ENCODE measurements at places on chromosomes 11 and 22.
A peak's percentile ranks its signal among the peaks of the same experiment; 100 is the strongest.

DNA sequence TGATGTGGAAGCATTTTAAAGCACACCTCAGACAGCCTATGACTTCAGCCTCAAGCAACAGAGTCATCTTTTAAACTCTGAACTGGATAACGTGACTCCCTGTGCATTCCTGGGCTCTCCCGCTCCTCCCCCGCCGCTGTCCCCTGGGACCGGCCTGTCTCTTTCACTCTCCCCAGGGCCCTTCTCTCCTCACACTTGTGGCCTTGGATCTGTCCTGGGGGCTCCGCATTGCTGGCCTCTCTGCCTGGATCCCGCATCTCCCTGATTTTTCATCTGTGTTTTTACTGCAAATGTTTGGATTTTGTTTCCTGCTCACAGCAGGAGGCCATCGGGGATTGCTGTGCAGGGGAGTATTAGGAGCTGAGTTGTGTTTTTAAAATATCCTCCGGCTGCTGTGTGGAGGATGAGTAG is 15.4 kb downstream of the C11orf24 start:
- DNase-seq = no peak

DNA sequence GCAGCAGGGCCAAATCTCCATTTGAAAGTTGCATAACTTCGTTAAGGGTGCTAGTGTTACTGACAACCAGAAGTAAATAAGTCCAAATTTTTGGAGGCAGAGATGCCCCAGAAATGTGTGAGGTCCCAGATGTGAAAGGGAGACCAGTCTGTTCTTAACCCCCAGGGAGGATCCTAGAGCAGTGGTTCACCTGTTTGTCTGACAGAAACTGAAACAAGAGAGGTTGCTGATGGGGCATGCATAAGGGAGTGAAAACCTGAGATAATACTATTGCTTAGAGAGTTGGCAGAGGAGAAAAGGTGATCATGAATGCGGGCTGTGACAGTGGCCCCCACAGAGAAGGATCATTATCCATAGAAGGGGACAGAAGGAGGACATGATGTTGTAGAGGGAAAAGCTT is 3.8 kb downstream of the CBLIF start:
- DNase-seq = no peak

DNA sequence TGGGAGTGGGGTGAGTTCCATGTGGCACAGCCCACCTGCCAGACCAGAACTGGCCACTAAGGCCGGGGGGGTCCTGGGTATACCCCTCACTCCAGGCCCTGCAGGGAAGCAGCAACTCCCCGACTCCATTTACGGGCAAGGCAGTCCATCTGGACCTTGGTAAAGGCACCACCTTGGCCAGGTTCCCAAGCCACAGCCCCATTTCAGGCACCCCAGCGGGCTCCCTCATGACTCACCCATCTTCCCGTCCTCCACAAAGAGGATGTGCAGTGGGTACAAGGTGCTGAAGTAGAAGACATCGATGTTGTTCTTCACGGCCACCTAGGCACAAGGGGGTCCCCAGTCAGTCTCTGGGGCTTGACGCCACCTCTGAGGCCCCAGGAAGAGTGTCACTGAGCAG is 15.7 kb upstream of the RASL10A start:
- DNase-seq = no peak

DNA sequence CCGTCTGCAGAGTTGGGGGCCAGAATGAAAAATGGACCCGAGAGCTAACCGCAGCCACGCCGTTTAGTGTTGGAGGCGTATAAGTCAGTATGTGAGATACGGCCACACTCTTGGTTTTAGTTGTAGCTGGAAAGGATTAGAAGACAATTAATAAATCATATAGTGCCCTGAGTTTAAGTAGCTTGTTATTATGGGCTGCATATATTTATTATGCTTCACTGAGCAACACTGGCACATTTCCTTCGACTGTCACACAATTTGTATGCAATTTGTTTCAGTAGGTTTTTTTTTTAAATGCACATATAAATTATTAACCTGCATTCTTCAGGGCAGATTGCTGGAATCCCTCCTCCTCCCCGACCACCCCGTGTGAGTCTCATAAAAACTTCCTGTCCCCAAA is 56.9 kb downstream of the PKNOX2 start:
- no peak for DNase-seq

- DNase-seq = no peak
Observed at GRCh38 chr11:76322540-76322939, 58.4 kb downstream of the THAP12 start.

- no peak for DNase-seq
Observed at GRCh38 chr11:92595052-92595451, 370.4 kb downstream of the FAT3 start.

- no peak for DNase-seq
Observed at GRCh38 chr11:34916843-34917770, 689 bp downstream of the PDHX start.

DNA sequence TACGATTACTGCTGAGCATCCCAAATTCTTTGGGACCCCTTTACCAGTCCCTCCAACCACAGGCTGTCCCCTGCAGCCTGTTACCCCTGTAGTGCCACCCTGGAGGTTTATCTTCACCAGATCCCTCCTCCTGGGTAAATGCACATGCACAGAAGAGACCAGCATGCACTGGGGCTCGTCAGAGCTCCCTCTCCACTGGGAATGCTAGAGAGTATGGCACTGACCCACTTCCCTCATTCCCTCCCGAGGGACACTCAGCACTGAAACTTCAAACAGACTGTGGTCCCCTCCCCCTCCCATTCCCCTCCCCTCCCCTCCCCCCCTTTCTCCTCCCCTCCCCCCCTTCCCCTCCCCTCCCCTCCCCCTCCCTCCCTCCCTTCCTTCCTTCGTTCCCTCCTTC is 49.1 kb downstream of the C11orf91 start:
- DNase-seq = no peak

DNA sequence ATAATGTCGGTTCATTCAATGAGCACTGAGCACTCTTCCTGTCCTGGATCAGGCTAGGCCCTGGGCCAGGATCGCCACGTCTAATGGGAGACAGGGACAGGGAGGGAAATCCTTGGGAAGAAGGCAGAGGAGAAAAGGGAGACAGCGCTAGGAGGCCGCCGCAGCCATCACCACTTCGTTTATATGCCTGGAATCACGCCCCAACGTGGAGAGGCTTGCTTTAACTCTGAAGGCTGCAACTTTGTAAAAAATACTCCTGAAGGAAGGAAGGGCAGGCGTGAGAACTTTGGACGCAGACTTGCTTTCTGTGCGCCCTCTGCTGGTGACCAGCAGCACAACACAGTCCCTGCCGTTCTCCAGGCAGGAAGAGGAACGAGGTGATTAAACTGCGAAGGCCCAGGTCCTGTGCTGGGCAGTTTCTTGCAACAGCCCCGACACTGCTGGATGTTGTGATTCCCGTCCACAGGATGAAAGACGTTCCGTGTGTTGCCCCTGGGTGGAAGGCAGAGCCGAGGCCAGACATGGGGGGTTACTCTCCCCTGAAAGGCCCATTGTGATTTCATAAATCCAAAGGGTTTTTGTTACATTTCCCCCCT is 22.1 kb downstream of the RIBC2 start:
- DNase-seq = peak; percentile 96

DNA sequence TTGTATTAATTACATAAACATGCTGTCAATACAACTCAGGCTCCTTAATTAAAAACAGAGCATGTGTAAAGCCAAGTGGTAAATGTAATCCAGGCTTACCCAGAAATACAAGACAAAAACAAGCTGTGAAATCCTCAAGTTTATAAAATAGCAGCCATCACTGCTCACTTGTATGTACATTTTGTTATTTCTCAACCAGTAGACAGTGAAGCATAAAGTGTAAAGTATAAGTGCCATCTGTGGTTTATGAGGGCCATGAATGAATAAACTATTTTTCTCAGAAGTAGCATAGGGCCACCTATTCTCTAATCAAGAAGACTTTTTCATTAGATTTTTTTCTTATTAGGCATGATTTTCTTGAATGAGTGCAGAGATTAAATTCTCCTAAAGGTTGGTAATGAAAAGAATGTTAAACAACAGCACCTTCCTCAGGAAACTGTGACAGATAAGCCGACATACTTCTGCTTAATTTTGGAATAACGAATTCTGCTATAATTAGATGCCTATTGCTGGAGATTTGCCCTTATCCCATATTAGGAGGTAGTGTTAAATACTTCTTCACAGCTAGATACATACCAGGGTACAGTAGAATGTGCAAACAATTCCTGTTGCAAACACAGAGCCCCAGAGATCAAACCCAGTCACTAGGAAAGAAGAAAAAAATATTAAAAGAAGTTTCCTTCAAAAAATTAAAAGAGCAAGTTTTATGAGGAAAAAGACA is 13.0 kb downstream of the SLC5A12 start:
- no peak for DNase-seq

DNA sequence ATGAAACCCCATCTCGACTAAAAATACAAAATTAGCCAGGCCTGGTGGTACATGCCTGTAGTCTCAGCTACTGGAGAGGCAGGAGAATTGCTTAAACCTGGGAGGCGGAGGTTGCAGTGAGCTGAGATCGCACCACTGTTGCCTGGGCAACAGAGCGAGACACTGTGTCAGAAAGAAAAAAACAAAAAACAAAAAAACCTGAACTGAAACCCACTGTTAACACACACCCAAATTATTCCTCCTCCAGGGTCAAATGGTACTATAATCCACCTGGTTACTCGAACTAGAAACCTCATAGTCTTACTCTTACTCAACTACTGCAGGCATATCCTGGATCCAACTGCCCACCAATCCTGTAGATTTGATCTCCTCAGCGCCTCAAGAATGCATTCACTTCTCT is 35.5 kb downstream of the USP28 start:
- DNase-seq = no peak

GRCh38 chr22:44045145-44045544 is 21.0 kb downstream of the PARVB start:
- no peak for DNase-seq

GRCh38 chr11:16377746-16378145 is 21.4 kb upstream of the SOX6 start:
- DNase-seq = no peak

DNA sequence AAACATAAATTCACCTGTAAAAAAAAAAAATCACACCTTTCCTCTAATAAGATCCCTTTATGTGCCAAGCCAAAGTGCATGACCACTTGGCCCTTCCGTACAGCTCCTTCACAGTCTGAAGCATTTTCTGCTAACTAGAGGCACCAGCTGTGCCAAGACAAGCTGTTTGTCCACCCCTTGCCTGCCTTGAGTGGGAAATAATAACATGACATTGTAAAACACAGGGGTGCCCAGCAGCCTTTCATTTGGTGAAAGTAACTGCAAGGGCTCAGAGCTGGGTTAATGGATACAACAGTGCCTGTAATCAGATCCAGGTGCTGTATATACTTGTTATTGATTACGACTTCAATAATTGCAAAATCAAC is 59.2 kb downstream of the DDIAS start:
- no peak for DNase-seq

- DNase-seq = no peak
Observed at GRCh38 chr11:122189229-122189628, 73.2 kb upstream of the BLID start.

- DNase-seq = no peak
Observed at GRCh38 chr11:8381871-8382396, 118.3 kb upstream of the LMO1 start.

DNA sequence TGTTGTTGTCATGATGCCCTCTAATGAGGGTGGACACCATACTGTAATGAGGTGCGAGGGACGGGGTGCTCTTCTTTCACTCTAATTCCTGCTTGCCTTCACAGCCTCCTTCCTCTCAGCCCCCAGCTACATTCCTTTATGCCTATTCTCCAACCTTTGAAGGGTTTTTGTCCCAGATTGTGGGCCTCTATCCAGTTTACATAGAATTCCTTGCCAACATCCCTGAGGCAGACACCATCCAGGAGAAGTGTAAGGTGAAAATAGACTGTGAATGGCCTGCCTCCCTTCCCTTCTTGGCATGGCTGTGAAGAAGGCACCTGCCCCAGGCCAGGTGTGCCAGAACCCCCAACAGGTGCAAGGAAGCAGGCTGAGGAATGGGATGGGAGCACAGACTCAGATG is 122.3 kb downstream of the CHST1 start:
- no peak for DNase-seq

DNA sequence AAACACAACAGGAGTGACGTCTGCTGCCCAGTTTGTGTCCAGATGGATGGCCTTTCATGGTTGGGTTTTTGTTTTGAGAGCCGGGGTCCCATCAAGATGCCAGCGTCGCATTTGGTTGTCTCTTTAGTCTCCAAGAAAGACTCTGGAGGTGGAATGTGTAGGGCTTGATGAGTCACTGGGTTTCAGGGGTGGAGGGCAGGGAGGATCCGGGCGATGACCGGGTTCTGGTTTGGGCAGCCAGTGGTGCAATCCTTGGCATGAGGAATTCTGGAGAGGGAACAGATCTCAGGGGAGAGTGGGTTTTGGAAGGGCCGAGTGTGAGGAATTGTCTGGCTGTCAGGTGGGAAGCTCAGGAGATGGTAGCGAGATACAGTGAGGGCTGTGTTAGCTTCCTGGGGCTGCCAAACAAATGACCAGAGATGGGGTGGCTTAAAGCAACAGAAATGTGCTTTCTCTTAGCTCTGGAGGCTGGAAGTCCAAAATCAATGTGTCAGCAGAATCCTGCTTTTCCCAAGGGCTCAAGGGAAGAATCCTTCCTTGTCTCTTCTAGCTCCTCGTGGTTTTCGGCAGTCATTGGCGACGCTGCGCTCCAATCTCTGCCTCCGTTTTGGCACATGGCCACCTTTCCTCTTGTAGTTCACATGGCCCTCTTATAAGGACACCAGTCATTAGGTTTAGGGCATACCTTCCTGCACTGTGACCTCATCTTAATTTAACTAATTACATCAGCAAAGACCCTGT is 26.4 kb upstream of the PPFIA1 start:
- no peak for DNase-seq

DNA sequence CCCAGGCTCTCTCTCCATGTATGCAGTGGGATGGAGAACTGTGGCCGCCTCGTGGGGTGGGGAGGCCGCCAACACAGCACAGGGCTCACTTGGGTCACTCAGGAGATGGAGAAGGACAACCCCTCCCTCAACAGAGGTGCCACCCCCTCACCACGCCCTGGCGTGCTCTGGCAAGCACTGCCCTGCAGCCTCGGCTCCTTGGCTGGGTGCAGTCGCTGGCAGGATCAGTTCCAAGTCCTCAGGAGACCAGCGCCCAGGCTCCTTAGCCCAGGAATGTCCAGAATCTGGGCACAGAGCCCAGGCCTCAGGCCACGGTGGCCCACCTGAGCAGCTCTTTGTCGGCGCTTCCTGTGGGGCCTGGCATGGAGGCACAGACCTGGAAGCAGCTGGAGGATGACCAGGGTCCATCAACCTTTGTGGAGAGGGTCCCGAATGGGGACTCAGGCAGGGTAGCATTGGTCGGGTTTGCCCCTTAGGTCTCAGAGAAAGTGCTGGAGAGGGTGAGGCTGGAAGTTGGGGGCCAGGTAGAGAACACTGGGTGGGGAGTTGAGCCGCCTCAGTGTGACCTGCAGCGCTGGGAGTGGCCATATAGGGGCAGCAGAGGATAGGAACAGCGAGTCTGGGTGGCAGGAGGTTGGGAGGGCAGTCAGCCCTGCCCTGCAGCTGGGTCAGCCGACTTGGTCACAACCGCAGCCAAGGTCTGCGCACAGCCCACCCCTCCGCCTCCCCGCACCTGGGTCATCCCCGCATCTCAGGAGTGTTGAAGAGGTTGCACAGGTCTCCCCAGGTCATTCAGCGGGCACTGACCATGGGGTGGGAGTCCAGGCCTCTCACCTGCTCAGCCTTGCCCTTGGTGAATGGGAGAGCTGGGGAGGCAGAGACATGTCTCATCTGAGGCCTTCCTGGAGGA is 8.2 kb downstream of the SUSD2 start:
- DNase-seq = peak; percentile 93

- peak; percentile 98 for DNase-seq
Observed at GRCh38 chr11:58578635-58579191, at the start of gene ZFP91. TSS of gene ZFP91 (plus strand) at chr11:58579063. CDS start at chr11:58579282, 219 bp downstream.

Data from endodermal cell (in vitro differentiated cells).